ENCODE measurements at places on chromosomes 6 and 20.

DNA sequence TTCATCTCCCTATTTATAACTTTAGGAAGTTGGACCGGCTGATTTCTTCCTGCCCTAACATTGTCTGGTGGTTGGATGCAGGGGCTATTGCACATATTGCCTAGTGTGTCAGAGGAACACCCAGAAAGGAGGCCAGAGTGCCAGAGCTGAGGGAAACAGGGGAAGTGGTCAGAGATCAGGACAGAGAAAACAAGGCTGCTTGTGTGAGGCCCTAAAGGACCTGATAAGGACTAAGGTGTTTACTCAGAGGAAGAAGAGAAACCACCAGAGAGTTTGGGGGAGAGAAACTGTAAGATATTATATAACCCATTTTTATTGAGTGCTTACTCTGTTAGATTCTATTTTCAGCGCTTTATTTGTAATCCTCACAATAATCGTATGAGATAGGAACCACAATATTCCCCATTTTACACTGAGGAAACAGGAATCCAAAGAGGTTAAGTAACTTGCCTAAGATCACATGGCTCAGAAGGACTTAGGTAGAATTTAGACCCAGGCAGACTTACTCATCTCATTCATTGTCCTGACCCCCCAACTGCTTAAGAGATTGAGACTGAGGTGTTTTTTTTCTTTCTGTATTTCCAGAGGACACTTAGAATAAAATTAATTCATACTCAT is 54.0 kb upstream of the REV3L start:
- no peak for DNase-seq

DNA sequence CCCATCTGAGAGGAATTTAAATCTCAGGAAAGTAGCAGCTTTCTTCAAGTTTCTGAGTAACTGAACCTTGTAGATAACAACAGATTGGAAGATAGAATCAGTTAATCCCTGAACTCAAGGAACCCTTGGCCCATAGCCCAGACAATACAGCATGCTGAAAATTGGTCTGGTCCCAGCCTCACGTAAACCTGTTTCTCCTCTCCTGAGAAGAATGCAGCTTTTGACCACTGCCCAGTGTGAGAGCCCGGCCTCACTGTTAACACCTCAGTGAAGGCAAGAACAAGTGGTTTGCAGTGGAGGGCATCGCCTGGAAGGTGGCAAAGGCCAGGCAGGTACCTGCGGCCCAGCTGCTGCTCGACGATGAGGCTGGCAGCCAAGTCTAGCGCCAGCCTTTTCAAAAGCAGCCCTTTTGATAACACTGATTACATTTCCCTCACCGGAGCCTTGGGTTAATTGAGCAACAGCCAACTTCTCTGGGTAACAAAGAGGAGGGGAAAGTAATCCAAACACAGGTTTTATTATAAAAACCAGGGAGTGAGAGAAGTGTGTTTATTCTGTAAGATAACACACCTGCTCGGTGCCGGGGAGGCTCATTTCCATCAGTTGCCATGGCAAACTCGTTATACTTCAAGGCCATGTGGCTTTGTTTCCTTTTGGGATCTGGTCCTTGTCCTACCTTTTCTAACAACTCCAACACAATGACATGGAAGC is 54.0 kb downstream of the TRAF3IP2 start:
- DNase-seq: no peak

GRCh38 chr6:45661661-45662060 is 283.9 kb upstream of the SUPT3H start:
- DNase-seq: no peak

GRCh38 chr6:71015392-71015791 is 58.5 kb upstream of the B3GAT2 start:
- no peak for DNase-seq

GRCh38 chr6:36608788-36609563 is 14.8 kb downstream of the SRSF3 start:
- DNase-seq: no peak

GRCh38 chr6:142761756-142762155 is 183.2 kb downstream of the HIVEP2 start:
- DNase-seq: no peak

- no peak for DNase-seq
Observed at GRCh38 chr6:144853603-144854002, 568.5 kb downstream of the UTRN start.

DNA sequence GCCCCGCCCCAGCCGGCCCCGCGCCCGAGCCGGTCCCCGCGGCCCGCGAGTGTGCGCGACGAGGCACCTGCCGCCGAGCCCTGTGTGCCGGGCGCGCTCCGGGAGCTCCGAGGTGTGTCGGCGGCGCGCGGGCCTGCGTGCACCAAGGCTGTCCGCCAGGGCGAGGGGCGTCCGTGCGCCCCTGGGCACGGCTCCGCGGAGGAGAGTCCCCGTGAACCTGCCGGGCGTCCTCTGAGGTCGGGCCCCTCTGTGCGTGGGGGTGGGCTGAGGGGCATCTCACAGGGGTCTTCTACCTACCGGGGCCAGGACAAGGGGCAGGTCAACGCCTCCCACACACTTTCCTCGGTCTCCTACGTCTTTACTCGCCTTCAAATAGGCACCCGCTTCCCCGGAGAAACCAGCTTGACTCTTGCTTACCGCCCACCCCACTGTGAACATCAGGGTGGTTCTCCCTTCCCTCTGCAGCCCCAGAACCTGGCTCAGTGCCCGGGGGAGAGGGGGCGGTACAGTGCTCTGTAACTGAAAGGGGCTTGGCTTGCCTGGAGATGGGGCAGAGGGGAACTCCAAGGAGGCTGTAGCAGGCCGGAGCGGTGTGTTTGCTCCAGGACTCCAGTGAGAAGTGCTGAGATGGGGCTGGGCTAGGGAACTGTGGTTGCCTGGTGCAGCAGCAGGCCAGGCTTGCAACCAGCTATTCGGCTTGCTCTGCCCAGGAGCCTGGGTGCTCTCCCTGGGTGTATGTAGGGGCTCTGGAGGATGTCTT is at the start of gene SAMD10:
Gene SAMD10 (minus strand): TSS at position 86 of the 760 bp plus-strand sequence. CDS start 175 bp downstream, outside the sequence.
- no peak for DNase-seq

DNA sequence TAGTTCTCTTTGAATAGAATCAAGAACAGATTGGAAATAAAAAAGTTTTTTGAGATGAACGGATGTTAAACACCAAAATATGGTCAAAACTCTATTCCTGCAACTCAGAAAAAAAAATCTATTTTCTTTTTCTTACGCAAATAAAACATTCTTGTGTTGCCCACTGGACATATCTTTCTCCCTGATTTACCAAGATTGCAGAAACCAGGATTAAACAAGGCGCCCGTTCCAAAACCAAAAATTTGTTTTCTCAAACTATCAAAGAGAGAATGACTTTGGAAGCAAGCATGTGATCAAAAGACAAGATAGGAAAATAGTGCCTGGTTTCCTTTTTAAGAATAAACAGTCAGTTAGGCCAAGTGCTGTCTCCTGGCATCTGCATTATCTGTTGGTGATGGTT is 273.1 kb downstream of the CLIC5 start:
- DNase-seq: no peak

GRCh38 chr20:9269280-9269971 is 200.5 kb downstream of the PLCB4 start:
- DNase-seq: no peak

DNA sequence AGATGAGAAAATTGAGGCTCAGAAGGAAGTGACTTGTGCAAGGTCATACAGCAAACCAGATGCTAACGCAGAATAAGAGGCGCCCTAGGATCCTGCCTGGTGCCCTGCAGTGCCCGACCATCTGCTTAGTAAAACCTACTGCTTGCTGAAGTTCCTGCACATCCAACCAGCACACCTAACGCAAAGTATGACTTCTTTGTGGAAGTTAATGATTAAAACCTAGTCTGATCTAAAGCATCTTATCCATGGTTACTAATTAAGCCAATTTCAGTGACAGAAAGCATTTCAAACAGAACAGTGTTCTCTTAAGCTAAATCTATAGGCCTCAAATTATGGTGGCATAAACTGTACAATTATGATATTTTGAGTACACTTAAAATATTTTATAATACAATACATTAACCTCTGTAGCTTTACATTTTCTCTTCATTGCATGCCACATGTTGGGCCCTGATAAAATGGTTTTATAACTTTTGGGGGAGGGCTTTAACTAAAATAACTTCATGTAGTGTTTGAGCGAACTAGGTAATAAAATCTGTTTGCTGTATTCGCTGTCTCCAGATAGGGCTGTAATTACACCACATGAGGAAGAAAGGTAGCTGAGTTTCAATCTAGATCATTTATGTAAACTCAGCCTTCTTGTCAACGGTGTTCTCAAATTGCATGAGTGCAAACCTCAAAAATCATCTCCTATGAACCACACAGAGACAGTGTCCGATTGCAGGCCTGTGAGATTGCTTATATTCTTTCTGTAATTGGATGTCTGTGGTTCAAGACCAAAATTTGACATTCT is 37.5 kb upstream of the BEND3 start:
- DNase-seq: no peak

- DNase-seq: no peak
Observed at GRCh38 chr20:7031222-7031621, 263.7 kb downstream of the BMP2 start.
